ENCODE measurements at places on chromosomes 4 and X.

DNA sequence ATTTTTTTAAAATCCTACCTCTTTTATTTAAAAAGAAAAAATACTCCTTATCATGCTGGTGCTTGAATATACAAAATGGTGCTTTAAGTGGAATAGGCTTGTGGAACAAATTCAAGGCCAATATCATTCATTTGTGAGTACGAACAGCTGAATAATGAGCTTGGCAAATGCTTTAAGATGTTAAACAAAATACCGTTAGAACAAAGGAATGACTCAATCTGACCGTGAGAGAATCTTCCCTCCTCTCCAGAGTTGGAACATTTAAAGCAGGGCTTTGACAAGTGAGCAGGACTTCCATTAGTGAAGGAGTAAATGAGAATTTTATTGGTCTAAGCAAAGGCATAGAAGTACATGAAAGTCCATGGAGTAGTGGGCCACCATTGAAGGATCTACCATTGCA lies 74.5 kb downstream of the DCLK2 start:
- no peak for DNase-seq

- no peak for DNase-seq
These were observed 1.1 kb downstream of the BMPR1B start for GRCh38 chr4:94758700-94759399.

- DNase-seq = no peak
These were observed 210.2 kb upstream of the NPY2R start for GRCh38 chr4:154998284-154998683.

GRCh38 chrX:1507511-1508463 lies 29.2 kb downstream of the P2RY8 start:
- DNase-seq = no peak

DNA sequence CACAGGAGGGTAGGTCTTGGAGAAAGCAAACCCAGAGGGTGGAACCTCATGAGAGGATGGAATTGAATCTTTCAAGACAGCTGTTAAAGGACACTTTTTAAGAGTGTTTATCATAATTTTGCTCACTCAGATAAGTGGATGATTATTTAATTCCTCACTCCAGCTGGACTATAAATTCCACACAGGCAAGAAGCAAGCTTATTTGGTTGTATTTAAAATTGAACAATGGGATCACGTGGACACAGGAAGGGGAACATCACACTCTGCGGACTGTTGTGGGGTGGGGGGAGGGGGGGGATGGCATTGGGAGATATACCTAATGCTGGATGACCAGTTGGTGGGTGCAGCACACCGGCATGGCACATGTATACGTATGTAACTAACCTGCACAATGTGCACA lies 116.3 kb downstream of the DHRSX start:
- DNase-seq = no peak

- DNase-seq = no peak
These were observed 1453.4 kb downstream of the STIM2 start for GRCh38 chr4:28313729-28314713.

- DNase-seq = no peak
These were observed 12.8 kb downstream of the PJA1 start for GRCh38 chrX:69152417-69152841.

DNA sequence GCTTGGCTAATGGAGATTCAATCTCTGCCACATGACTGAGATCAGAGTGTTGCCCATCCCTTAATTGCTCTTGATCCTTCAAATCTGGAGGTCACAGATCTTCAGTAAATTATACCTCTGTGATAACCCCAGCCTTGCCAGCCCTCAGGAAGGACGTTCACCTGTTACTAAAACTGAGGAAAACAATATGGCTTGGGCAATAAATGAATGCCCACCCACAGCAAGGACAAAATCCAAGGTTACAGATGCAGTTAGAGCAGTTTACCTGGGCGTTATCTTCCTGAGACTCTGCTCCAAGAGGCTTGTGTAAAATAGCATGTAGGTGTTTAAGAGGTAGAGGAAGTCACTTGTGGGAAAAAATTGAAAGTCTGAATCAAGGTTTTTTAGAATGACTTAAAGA lies 69.3 kb upstream of the MAOA start:
- DNase-seq = no peak

GRCh38 chrX:54920610-54921426 lies at the start of gene TRO:
TRO (plus strand) TSS chrX:54920824; CDS start chrX:54922247, 1,423 bp downstream.
- no peak for DNase-seq

DNA sequence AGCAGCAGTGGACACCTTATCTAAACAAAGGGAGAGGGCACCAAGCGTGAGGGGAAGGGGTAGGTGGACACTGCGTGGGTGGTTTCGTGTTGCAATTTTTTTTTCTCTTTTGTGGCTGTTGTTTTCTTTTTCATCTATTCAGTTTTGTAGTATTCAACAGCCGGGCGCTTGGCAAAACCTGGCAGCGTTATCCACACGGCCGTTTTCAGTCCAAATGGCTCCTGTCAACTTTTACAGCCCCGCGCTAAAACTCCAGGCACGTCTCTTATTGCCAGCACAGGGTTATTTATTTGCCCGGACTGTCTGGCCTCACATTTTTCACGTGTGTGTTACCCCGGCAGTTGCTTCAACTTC lies 192.2 kb downstream of the BCOR start:
- DNase-seq = no peak

GRCh38 chr4:187576751-187577150 lies 418.8 kb upstream of the ZFP42 start:
- DNase-seq = no peak

DNA sequence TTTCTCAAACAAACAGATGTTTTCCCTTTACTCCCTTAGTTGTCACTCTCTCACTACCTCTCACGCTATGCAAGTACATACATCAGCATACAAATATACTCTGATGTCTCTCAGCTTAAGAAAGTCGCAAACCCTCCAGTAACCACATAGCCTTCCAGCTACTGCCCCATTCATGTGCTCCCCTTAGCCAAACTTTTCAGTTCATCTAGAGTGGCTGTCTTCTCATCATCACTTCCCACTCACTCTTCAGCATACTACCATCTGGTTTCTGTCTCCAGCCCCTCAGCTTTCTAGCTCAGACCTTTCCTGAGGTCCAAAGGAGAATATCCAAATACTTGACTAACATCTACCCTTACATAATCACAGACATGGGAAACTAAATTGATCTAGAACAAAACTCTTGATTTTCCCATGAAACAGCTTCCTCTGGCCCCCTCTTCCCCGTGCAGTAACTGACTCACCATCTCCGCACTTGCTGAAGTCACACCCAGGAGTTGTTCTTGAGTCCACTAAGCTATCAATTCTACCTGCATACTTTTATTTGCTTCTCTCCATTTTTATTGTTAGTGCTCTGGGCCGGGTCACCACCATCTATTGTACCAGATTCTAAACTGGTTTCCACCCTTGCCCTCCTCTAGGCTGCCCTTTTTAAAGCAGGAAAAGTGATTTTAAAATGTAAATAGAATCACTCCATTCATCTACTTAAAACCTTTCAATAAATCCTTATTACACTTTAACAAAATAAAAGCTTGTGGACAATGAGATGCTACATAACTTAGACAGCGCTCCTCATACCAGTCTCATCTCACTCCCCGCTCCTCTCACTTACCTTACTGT lies 57.2 kb downstream of the CASP6 start:
- no peak for DNase-seq

GRCh38 chrX:130097507-130098209 lies 12.6 kb downstream of the ELF4 start:
- DNase-seq = no peak

DNA sequence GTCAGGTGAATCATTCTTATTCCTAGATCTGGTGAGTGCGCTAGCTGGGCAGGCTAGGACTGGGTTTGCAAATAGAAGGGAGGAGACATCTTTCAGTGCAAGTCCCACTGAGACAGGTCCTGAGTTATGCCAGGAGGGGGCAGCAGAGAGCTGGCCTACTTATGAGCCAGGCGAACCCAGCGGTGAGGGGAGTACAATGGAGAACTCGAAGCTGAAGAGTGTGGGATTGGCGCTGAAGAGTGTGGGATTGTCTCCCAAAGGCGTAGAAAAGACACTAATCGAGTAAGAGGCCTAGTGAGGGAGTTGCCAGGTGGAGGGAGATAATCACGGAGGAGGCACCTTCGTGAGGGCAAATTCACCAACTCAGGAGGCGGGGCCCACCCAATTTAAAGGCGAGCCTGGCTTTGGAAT lies 91.7 kb upstream of the CXorf66 start:
- peak; percentile 10 for DNase-seq

DNA sequence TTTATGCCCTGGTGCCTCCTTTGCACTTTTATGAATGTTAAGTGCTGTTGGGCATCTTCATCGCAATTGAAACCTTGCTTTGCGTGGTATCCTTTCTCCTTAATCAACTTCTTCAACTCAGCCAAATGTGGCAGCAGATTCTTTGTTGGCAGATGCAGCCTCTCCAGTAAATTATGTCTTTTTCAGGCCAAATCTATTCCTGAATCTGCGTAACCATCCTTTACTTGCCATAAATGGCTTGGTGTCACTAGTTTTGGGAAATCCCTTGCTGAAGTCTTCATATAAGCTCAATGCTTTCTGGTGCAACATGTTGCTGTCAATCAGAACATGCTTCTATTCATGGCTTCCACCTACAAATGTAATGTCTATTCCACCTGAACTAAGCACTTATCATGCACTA lies 457.5 kb downstream of the FGF13 start:
- no peak for DNase-seq

DNA sequence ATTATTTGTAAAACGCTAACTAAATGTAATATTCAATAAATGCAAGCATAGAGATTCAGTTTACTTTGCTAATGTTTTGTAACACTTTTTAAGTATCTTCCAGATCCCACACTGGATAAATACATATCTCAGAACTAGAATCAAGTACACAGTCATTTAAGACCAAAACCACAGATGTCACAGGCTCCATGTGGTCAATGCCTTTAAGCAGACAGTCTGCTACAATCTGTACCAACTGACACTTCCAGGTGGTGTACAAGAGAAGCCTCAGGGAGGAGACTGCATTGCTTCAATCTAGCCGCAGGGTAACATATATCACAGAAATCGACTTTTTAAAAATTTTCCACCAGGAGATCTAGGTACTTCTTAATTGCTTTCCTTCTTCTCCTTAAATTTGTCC lies 229.6 kb upstream of the DIAPH2 start:
- DNase-seq = no peak

- no peak for DNase-seq
These were observed 138.3 kb downstream of the PCDH18 start for GRCh38 chr4:137394018-137394417.

DNA sequence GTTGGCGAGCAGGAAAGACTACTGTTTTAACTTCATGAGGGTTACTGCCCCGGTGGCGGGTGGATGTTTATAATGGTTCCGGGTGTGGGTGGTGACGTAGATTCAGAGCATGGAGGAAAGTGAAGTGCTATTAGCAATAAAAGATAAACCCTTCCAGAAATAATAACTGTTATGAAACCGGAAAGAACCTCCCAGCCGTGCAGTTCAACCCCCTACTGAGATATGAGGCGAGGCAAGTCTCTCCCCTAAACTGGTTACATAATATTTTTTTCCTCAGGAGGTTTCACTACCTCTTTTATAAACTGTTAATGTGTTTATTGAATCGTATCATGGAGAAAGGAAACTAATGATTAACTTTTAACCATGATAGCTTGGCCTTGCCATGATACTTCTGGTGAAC lies 33.9 kb upstream of the STIM2 start:
- DNase-seq = no peak

GRCh38 chrX:39866229-39866628 lies 231.5 kb downstream of the BCOR start:
- no peak for DNase-seq

DNA sequence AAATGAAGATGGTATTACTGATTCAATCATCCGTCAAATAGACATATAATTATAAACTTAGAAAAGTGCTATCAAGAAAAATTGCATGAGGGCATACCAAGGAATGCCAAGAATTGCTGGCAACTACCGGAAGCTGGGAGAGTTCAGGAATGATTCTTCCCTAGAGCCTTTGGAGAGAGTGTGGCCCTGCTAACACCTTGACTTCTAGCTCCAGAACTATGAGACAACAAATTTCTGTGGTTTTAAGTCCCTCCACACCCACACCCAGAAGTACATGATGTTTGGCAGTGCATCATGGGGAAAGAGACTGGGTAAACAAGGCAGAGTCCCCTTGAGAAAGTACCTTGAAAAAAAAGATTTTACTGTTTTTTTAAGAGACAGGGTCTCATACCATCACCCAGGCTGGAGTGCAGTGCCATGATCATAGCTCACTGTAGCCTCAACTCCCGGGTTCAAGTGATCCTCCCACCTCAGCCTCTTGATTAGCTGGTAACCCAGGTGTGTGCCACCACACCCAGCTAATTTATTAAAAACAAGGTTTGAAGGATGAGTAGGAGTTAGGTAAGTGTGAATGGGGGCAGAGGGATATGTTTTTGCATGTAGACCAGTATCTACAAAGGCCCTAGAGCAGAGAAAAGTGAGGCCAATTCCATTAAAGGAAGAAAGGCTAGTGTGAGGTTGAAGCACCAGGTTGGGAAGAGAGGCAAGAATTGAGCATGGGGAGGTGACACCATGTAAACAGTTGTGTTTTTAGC lies 53.1 kb downstream of the GSX2 start:
- no peak for DNase-seq

Measured in stimulated activated CD8-positive, alpha-beta memory T cell treated with anti-CD3 and anti-CD28 coated beads, Interleukin-4, amount 100 ng/mL, for 1 hour (primary cell).